ENCODE measurements at places on chromosomes 3 and 15.

DNA sequence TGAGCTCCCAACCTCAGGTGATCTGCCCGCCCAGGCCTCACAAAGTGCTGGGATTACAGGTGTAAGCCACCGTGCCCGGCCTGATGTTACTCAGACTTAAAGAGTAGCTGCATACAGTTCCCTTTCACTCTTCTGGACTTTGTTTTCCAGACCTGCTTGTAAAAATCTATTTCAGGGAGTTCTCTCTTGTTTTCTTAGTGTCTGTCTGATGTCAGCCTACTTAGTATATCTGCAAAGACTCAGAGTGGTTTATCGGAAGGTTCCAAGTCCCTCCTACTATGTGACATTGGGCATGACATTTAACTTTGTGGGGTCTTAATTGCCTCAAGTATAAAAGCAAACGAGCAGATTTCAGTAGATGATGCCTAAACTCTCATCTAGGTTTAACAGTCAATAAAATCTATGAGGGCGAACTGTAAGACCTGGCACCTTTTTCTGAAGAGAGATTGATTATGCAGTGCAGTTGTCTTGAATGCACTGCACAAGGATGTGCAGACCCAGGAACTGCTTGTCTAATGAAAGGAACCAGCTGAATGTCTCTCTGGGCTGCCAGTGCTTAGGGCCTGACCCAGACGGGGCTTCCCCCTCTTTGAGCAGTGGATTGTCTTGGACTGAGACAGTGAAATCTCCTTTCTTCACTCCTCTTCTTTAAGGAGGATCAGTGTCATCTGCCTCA is 301.4 kb downstream of the PTPRG start:
- no peak for DNase-seq

- no peak for DNase-seq
Observed at GRCh38 chr15:88124199-88124598, 132.3 kb downstream of the NTRK3 start.

- no peak for DNase-seq
Observed at GRCh38 chr3:188754267-188754666, 417.5 kb upstream of the TPRG1 start.

DNA sequence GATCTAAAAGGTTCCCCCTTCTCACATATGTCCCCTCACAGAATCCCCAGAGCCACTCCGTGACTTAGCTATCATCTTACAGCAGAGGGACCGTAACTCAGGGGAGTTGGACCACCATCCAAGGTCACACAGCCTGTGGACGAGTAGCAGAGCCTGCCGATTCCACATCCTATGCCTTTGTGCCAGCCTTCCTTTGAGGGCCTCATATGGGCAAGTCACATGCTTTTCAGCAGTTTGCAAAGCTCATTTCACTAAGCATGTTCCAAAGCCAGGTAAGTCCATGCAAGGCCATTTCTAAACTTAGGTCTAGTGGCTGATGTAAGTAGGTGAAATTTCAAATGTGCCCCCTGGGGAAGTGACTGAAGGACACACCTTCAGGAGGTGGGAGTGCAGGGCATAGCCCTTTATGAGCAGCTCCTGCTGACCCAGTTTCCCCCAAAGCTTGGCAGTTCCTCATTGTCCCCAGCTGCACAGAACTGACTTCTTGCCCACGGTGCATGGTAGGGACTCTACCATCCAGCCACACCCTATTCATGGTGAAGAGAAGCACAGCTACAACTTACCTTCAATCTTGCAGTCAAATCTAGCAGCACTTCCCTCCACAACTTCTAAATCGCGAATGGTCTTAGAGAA is 33.3 kb upstream of the HACD2 start:
- DNase-seq: no peak

DNA sequence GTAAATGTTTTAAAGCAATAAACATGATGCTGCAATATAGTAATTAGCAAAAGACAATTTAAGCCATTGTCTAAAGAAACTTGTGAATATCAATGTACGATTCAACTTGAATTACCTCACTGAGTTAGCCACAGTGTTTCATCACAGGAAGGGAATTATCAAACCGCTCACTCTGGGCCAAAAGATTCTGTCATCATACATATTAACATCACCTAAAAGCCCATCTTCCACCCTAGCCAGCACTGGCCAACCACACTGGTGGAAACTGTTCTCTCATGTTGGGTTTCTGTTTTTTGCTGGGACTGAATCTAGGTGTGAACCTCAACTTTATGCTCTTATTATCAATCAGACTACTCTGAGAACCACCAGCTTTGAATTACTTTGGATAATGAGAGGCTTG is 497.7 kb upstream of the THBS1 start:
- no peak for DNase-seq
